ENCODE measurements at places on chromosomes 4 and X.
A peak's percentile ranks its signal among the peaks of the same experiment; 100 is the strongest.

DNA sequence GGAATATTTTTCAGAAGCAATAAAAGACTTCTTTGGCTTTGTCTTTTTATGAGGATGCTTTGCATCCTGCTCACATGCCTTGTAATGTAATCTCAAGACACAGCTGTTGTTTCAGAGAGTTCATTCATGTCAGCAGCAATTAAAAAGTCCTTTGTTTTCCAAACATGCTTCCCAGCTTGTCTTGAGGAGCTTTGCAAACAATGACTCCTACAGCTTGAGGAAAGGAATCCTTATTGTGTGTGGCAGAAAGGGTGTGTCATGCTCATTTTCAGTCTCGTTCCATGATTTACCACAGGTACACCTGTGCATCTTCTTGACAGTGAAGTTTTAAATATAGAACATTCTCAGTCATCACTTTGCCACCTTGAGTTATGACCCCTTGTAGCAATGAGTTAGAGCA lies 139.2 kb upstream of the AADAT start:
- DNase-seq: no peak

DNA sequence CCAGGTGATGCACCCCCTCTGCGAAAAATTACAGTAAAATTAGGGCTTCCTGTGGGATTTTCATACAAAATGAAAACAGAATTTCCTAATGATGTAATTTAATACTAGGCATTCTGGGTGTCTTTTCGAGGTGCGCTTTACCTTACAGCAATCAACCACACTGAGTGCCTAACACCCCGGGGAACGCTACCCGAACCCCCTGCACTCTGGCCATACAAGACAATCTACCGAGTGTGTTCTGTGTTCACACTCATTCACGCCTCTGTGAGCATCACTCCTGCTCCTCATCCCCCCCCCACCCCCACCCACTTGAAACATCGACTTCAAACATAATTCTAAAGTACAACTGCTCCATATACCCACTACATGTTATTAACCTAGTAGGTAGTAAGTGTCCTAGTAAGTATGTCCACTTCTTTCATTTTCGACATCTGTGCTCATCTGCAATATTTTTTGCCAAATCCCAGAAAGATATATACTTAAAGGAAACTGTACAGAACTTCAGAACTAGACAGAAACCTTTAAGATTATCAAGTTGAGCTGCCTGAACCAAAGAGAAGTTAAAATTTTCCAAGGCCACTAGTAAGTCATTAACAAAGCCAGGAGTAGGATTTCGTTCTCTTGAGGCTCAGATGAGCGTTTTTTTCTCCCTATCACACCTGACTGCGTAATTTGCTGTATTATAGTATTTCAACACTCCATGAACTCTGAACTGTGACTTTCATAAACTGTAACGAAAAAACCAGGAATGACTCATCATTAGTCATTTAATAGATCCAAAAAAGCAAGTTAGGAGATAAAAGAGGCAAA lies 80.0 kb downstream of the FAT1 start:
- no peak for DNase-seq

DNA sequence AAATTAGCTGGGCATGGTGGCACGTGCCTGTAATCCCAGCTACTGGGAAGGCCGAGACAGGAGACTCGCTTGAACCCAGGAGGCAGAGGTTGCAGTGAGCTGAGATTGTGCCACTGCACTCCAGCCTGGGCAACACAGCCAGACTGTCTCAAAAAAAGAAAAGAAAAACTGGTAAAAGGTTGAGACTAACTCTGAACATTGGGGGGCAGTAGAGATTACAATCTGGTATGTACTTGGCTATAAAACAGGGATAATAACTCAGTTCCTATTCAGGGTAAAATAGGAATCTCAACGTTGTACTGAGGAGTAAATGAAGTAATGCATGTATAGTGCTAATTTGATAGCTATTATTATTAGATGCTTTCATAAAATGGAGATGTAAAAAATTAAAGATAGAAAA lies 12.5 kb upstream of the KLF8 start:
- no peak for DNase-seq

DNA sequence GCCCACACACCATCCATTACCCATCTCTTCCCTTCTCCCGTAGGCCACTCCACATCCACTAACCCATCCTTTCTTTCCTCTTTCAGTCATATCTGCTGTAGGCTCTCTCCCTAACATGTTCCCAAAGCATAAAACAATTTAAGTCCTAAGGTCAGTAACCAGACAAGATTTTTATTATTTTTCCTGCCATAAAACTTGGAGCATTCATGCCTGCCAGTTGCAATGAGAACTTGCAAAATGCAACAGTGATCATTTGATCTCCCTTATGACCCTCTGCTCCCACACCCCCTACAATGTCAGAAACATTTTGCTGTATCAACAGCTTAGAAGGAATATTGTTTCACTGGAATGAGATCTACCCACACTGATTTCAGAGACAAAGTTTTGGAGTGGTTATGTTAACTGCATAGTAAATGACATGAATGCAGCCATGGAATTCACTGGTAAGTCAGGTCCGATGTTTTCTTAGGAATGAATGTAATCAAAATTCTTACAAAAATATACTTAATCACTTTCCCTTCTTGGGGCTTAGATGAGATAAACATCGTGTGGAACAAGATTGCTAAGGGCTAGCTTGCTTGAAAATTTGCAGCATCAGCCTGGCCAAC lies 5.7 kb downstream of the NIPAL1 start:
- DNase-seq: no peak

DNA sequence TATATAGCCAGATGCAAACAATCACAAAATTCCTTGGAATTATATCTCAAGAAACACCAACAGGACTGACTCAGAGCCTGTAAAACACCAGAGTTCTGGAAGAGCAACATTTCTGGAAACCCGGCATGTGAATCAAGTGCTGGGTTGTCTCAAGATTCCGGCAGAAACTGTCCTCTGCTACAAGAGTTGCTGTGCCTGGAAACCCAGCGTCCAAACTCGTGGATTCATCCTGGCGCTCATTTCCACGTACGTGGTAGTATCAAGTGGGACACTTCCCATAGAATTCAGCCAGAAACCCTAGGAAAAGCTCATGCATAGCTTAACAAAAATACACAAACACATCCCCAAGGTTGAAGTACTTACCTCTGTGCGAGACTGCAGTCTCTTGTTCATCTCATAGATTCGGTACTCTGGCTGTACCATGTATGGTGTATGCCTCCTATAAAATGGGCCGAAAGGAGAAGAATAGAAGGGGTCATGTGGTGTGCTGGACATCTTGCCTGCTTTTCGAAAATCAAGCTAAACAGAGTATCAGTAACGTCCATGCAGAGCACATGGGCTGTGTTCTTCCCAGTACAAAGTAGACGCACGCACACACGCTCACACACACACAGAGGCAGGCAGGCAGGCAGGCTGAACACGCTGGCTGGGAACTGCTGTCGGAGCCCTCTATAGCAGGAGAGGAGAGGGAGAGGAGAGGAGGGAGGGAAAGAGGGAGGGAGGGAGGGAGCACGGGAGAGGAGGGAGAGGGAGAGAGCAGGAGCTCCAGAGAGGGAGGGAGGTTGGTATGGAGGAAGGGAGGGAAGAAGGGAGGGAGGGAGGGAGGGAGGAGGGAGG lies at the start of gene LDB2:
TSS of gene LDB2 (minus strand) at position 655 of the 837 bp plus-strand sequence.
- DNase-seq: peak; percentile 39

DNA sequence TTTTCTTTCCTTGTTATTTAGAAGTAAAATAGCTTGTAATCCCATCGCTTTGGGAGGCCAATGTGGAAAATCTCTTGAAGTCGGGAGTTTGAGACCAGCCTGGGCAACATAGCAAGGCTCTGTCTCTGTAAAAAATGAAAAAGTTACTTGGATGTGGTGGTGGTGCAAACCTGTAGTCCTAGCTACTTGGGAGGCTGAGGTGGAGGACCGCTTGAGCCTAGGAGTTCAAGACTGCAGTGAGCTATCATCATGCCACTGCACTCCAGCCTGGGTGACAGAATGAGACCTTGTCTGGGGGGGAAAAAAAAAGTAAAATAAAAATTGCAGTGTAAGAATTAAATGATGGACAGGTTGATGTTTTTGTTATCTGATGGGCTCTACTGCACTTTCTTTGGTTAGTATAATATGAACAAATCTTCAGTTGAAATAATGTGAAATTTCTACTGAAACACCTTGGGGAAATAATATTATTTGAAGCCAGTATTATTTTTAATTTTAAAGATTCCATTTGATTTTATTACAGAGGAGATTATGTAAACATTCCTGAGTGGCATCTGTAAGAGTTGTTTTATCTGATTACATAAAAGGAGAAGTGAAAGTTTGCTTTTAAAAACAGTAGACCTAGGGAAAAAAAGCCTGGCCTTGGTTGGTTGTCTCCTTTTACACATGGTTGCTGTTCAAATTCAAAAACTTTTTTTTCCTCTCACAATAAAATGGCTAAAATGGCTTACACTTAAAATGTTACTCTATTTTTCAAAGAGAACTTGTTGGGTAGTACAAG lies 10.5 kb upstream of the NDUFC1 start:
- DNase-seq: no peak

- no peak for DNase-seq
Measured at GRCh38 chr4:10949039-10949733, 264.6 kb upstream of the CLNK start.

DNA sequence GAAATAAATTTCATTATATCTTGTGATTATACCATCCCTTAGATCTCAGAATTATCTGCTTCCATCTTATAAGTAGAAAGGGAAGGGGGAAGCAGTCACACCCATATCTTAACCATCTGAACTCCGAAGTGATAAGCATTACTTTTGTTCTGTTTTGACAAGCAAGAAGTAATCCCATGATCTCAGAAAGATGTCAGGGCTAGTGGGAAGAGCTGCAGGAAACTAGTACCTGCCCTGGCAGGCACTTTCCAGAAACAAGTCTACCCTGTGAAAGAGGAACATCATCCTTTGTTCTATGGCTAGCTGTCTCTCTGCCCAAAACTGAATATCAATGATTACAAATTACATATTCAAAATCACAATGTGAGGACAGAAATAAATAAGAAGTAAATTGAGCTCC lies 244.4 kb downstream of the SPOCK3 start:
- DNase-seq: no peak

GRCh38 chr4:126458993-126459392 lies 1144.2 kb downstream of the FAT4 start:
- no peak for DNase-seq

Measured in mucosa of descending colon (tissue), 3 donors.